IMR-90 (cell line): ENCODE measurements at places on chromosomes 5 and 9. TPM values are rescaled to one million over a fixed set of nuclear protein-coding genes. Genes with fewer than 3 reads are reported as not detected.

FBXW2 gene
- total RNA-seq, result 27.1 and 35.6 TPM in 2 replicates

DNA sequence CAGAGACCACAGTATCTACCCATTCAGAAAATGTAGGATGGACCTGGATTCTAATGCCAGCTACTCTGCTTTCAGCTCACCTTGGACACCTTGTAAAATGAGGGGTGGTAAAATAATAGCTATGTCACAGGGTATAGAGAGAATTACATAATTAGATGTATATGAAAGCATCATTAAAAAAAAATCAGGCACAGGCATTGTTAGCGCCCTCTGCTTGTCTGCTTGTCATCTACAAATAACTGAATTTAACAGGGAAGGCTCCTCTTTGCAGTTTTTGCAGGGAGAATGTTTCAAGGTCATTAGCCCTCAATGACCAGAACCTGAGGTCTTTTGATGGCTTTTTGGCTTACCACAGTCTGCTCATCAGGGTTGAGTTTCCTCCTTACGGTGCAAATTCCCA is 58.0 kb downstream of the GPR21 start:
- DNase-seq, result no peak

TLR4 gene
- under 0.01 TPM in 2 replicates for total RNA-seq

ADAMTS12 gene
- total RNA-seq, result 49.2 and 51.3 TPM in 2 replicates

- DNase-seq, result no peak
Measured at GRCh38 chr5:95352691-95353090, 38.5 kb upstream of the FAM81B start.

HAVCR1 gene
- total RNA-seq, result not detected in 2 replicates

DNA sequence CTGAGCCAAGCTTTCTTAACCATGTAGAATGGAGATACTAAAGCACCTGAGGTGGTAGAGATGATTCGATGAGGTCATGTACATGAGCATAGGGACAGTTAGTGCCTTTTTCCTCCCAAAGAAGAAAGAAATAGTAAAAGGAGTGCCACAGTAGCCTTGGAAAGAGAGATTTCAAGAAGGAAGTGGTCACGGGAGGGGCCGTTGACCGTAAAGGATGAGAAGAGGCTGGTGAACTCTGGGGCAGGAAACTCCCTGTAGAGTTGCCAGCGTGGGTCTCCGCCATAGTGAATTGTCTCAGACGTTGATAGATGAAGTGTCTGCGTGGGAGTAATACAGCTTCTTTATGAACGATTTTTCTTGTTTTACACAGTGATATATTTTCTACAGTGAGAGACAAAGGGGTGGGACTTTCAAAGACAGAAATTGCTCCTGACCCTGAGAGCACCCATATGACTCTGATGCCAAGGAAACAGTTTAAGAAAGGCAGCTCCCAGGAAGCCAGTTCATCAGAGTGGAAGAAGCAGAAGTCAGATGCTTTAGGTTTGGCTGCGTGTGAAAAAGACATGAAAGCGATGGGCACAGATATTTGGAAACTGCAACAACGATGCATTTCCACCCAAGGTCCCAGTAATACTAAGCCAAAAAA is 41.3 kb downstream of the UGCG start:
- peak; percentile 83 for DNase-seq

GRCh38 chr5:69184621-69185020 is 4.8 kb upstream of the CENPH start:
- DNase-seq, result no peak

GRCh38 chr5:114055318-114056184 is 306.3 kb upstream of the KCNN2 start:
- DNase-seq, result peak; percentile 64

DNA sequence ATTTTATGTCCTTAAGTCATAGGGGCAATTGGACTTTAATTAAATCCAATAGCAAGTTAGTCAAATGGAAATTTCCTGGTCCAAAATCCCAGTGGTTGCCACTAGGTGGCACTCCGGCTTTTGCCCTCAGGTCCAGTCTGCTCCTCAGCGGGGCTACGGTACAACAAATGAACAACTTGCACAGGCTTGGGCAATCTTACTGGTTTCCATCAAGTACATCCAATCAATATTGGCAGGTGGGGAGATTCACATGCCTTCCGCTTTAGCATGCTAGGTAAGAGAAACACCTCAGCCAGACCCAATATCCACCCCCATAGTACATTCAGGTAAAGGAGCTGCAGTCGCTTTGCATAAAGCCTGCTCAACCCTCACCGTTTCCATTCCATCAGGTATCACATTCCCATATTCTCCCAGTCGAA is 6.3 kb upstream of the MXD3 start:
- DNase-seq, result peak; percentile 80

DNA sequence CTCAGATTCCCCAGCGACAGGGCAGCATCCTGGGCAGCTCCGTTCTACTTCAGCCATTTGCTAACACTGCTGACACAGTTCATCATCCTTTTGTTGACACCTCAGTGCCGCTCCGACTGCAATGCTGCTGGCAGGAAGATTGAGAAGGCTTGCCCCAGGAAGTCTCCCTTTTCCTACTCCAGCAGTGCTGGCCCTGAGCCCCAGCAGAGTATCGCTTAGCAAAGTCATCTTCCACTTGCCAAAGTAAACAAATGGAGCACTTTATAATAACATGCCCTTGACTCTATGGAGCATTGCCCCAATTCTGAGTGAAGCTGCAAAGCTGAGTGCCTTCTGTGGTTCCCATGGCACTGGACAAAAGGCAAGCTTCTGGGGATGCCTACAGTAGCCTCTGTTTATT is 32.2 kb downstream of the PRLR start:
- DNase-seq, result peak; percentile 37
